Mucosa of descending colon (tissue), 3 donors: ENCODE measurements at places on chromosomes 2 and 18. TPM values are rescaled to one million over a fixed set of nuclear protein-coding genes. Genes with fewer than 3 reads are reported as not detected.

DNA sequence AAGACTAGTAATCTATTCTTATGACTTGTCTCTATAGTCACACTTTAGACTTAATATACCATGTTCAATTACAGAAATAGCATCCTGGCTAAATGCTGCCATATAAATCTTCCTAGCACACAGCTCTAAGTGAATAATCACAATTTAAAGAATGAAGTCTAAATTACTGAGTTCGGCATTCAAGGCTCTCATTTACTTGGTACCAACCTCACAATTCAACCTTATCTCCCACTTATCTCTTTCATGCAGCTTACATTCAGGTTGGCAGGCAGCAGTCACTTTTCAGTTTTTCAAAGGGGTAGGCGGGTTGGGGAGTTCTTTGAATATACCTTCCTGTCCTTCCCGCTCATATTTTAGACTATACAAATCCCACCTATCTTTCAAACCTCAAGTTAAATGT, 1.5 kb downstream of the MMADHC start:
- no peak for DNase-seq

The OR6B3 gene
- total RNA-seq, result not detected

- no peak for DNase-seq
Measured at GRCh38 chr2:209495855-209496585, 72.2 kb downstream of the MAP2 start.

DNA sequence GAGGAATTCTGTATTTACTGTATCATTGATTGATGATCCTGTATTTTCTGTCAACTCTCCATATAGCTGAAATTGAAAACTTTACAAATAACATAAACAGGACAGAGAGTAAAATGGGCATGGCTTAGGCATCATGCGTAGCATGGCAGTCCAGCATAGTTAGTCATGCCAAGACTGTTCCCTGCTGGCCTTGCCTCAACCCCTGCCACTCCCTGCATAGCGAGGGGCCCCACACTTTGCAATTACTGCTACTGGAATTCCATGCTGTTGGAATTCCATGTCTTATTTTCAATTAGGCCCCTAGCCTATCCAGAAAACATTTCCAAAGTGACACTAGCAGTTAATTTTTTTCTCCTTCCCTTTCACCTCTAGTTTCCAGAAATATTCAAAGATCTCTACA, 15.1 kb upstream of the SOX11 start:
- DNase-seq, result no peak

GRCh38 chr2:132824716-132825115, 154.7 kb upstream of the LYPD1 start:
- no peak for DNase-seq

- no peak for DNase-seq
Measured at GRCh38 chr2:18009891-18010290, 131.4 kb downstream of the KCNS3 start.

- no peak for DNase-seq
Measured at GRCh38 chr2:111166115-111166514, 45.4 kb downstream of the BCL2L11 start.

GRCh38 chr2:120174963-120175581, 48.1 kb downstream of the TMEM185B start:
- peak; percentile 55 for DNase-seq

DNA sequence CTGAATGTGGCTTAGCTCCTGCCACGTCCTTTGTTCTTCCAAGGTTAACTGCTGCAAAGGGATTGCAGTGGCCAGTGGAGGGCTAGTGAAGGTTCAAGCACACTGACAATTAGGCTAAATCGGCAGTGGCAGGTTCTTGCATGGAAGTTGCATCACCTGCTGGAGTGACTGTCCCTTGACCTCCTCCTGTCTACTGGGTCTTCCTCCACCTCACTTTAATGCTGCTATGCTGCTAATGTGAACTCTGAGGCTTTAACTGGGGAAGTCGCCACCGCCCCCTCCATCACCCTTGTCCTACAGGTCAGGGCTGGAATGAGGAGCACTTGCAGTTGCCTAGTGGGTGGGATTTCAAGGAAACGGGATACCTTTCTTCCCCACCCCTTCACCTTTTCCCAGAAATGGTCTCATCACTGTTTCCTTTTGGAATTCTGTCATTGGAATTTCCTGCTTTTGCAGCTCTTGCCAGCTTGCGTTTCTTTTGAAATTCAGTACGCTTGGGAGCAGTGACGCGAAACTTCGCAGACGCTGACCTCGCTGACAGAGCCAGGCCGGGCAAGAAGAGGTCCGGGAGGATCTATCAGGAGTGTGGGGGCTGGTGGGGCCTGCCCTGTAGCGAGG, 150.3 kb downstream of the SH3RF3 start:
- DNase-seq, result no peak

GRCh38 chr18:62942578-62942977, 227.2 kb downstream of the PHLPP1 start:
- no peak for DNase-seq

DNA sequence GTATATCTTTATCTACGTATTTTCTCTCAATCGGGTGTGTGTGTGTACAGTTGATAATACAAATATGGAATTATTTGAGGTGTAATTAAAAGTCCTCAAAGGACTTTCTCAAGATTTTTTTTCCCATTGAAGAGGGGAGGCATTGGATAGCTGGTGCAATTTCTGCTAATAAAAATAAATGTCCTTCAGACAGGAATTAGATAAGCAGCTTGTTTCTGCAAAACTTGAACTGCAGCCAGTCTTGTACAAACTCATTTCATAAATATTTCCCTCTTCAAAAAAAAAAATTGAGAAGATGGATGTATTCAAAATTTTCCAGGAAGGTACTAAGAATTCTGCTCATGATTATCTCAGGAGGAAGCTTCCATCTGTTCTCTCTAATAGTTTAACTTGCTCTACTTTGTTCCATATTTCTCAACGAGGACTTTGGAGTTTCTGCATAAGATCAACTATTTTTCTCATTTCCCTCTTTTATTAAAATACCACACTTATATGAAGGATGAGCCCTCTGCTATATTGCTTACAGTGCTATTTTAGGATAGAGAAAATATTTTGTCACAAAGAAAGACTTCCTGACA, 33.0 kb upstream of the GLS start:
- no peak for DNase-seq

DNA sequence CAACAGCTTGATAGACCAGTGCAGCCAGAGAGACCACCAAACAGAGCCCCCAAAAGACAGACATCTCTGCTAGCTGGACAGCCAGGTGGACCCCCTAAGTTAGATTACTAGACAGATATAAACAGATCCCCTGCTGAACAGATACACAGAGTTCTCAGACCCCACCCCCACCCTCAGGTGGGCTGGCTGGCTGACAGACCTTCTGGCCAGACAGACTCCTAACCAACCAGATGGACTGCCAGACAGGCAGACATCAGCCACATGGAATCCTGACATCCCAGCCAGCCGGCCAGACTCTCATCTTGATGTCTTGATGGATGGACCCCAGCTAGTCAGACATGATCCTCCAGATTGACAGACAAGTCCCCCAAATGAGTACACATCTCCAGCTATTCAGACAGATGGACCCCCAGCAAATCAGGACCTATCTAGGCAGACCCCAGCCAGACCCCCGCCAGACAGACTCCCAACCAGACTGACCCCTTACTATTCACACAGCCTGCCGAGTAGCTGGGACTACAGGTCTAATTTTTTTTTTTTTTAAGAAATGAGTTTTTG, 18.0 kb downstream of the PTPN18 start:
- DNase-seq, result no peak
